ENCODE measurements at places on chromosomes 11 and 22.

GRCh38 chr11:20026629-20027555 lies 133.4 kb downstream of the DBX1 start:
- no peak for DNase-seq

- DNase-seq, result no peak
Observed at GRCh38 chr11:110797453-110797852, 85.2 kb upstream of the ARHGAP20 start.

- no peak for DNase-seq
Observed at GRCh38 chr22:49406879-49407587, 420.6 kb downstream of the BRD1 start.

- DNase-seq, result no peak
Observed at GRCh38 chr11:69326622-69327219, 32.8 kb downstream of the MYEOV start.

DNA sequence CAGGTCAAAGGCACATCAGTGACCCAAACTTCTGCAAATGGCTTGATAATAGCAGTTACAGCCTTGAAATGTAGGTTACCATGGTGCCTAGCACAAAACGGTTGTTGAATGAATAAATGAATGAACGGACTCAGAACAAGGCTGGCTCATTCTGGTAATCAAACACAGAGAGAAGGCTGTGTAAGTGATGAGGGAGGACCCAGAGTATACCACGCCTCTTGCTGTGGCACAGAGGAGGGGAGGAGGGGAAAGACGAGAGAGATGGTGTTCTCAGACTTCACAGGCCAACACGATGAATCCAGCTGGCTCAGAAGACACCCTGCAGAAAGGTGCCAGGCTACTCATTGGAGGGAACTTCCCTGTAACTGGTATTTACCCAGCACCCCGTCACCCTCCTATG lies 38.3 kb downstream of the PC start:
- DNase-seq, result no peak

- DNase-seq, result no peak
Observed at GRCh38 chr22:25380122-25380747, 160.8 kb downstream of the CRYBB2 start.

GRCh38 chr11:103109818-103110388 lies 677 bp downstream of the DYNC2H1 start:
- no peak for DNase-seq

GRCh38 chr11:4881860-4882500 lies at the start of gene OR51T1:
OR51T1 (plus strand) TSS chr11:4881900; CDS start chr11:4881900, 0 bp downstream.
- DNase-seq, result no peak

DNA sequence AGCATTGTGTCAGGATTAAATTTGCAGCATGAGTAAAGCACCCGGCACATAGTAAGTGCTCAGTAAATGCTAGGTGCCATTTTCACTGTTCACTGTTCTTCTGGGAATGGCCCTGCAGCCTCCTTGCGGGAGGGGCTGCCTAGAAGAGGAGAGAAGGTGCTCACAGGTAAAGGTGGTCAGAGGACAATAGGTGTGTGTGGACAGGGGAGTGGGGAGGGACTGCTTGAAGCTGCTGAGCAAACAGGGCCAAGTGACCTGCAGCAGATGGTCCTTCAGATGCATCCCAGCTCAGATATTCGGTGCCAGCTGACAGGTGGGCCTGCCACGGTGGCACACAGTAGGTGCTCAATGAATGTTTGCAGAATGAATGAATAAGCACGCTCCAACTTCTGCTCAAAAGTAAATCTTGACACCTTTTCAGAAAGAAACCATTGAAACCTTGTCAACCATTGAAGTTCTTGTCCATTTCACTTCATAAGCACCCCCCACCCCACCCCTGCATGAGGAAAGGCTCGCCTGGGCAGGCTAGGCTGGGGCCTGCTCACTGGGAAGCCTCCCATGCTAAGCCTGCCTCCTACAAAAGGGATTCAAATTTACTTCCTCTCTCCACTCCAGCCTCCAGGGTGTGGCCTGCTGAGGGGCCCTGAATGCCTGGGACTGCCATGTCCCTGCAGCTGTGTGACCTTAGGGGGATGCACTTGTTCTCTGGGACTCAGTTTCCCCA lies 1.6 kb downstream of the KIAA0930 start:
- no peak for DNase-seq

DNA sequence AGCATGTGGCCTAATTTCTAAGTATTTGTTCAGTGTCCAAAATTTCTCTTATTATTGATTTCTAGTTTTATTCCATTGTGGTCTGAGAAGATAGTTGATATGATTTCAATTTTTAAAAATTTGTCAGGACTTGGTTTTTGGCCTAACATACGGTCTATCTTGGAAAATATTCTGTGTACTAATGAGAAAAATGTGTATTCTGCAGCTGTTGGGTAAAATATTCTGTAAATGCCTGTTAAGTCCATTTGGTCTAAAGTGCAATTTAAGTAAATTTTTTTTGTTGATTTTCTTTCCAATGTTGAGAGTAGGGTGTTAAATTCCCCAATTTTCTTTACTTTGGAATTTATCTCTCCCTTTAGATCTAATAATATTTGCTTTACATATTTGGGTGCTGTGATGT lies 78.3 kb downstream of the TECTA start:
- no peak for DNase-seq

GRCh38 chr11:3989921-3990290 lies 104.7 kb upstream of the RRM1 start:
- DNase-seq, result no peak

- no peak for DNase-seq
Observed at GRCh38 chr11:67367761-67368227, 5.6 kb downstream of the CLCF1 start.

DNA sequence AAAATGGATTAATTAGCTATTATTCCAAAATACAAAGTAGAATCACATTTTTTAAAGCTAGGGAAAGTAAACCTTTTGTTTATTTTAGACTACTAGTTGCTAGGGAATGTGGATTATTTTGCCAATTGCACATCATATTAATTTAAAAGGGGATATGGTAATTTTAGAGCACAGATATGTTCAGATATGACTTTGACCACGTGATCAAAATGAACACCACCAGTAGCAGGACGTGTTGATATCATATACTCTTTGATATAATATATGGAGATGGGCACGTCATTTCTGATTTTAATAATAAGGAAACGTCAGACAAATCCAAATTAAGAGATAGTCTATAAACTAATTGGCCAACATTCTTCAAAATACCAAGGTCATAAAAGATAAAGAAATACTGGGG lies 1188.3 kb upstream of the CNTN5 start:
- DNase-seq, result no peak

DNA sequence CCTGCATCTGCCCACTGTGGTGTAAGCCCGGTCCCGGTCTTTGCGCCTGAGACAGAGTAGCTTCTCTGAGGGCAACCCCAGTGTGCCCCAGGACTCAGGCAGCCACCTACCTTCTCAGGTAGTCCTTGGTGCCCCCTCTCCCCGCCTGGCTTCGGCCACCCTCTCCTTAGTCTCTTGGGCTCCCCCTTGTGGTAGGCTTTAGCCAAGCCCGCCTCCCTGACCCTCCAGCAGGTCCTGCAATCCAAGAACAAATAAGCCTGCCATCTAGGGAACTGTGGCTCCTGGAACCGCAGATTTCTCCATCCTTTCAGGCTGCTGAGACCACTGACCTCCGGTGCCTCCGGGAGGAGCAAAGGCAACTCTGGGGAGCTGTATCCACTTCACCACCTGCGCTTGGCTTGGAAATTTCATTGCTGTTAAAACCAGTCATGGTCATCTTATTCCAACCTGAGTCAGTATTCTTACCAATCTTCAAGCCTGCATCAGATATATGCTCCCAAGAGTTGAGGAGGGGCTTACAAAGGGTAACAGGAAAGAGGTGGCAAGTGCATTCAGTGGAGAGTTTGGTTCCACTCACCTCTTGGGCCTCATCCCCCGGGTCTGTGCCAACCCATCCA lies 52.8 kb upstream of the TENM4 start:
- DNase-seq, result no peak

DNA sequence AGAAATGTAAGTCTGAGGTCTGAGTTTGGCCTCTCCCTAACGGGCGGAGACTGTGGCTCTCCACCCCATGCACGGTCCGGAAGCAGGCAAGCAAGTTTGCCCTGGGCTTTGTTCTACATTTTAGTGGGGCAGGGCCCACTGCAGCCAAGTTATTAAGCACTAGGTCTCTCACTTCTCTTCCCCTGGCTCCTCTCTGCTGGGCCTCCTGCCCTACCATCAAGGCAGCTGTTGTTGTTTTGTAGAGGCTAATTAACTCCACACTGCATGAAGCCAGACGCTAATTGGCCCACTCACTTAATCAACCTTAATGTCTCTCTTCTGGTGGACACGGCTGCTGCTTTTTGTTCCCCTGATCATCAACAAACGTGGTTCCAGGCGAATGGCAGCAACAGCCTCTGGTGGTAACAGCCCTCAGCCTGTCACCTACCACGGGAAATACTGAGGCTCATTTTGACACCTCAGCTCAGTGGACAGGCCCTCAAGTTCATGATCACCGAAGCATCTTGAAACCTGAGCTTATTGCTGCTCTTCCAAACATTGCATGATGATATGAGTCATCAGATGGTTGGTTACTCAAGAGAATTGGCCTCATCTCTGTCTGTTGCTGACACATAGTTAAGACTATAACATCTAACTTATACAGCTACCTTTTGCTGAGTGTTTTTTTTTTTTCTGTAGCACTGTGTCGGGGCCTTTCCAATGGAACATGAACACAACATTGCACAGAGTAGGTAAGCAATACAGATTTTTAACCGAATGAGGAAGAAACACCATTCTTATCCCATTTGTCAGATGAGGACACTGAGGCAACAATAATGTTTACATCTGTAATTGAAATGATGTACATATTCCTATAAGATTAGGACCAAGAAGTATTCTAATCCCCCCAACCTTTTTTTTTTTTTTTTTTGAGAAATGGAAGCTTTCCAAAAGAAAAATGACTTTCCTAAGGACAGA lies 20.8 kb upstream of the LMO2 start:
- no peak for DNase-seq

GRCh38 chr11:19453651-19454257 lies 213.0 kb upstream of the E2F8 start:
- DNase-seq, result no peak
